Amygdala (tissue), 56 donors: ENCODE measurements at places on chromosomes 7 and 10.

DNA sequence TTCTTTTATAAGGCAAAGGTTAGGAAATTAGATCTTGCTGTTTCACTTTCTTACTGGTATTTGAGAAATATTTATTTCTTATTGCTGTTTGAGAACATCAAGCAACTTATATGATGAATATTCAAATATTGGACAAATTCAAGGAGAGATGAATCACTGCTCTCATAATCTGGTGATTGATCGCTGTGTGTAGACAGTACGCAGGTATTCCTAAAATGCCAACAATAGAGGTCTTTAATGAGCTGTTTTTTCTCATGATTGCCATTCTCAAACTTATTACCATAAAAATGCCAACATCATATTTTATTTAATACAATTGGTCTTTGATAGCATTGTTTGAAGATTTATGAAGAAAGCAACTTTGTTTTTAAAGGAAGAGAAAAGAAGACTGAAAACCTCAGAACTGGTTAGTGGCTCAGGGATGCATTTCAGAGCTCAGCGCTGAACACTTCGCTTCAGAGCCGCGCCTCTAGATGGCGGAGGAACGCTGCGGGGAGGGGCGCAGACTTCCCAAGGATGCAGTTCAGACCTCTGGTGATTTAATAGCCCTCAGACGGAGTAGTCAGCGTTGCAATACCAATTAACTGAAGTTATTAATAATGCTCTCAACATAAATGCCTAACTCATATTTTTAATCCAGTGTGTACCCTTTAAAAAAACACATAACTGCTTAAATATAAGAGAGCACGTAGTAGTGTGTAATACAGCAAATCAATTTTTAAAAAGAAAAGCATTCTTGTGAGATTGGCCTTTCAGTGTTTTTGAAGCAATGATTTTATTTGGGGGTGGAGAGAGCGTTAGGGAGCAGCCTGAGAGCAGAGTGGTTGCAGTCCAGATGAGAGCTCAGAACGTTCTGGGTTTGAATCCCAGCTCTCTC is 38.5 kb upstream of the STEAP4 start:
- no peak for DNase-seq

DNA sequence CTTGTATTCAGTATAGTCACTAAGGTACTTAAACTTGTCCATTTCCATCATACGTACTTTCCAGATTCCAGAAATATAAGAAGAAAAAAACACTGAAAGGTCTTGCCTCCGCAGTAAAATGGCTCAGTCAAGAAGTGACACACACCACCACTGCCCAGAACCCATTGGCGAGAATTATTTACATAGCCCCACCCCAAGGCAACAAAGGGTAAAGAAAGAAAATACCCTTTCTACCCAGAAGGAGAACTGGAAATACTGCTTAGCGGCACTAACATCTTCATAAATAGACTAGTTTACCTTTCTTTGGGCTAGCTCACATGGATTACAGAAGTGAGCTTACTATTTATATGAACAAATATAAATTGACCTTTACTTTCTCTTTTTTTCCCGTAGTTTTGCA is 194.0 kb downstream of the PPP1R9A start:
- no peak for DNase-seq

DNA sequence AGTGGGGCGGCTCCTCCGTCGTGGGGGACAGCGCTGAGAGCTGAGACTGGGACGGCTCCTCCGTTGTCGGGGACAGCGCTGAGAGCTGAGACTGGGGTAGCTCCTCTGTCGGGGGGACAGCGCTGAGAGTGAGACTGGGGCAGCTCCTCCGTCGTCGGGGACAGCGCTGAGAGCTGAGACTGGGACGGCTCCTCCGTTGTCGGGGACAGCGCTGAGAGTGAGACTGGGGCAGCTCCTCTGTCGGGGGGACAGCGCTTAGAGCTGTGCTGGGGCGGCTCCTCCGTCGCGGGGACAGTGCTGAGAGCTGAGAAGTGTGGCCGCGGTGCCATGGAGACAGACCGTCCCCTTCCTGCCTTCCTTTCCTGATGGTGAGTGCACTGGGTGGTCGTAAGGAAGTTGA is 136.4 kb downstream of the DYNC2I1 start:
- DNase-seq = no peak

- DNase-seq = no peak
Observed at GRCh38 chr7:12648704-12649261, 38.6 kb upstream of the ARL4A start.

DNA sequence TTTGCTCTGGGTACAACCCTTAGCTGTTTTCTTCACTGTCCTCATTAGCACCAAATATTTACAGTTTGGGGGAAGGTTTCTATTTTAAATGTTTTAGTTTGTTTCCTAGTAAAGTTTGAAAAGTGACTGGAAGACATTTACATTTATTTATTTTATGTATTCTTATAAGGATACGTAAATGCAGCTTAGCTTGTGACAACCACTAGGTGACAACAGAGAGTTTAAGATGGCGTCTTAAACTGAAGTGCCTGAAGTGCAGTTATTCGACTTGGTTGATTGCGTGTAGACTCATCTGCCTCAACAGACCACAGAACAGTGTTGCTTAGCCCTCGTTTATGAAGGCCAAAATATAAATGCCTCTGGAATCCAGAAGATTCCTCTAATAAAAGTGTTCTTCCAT is 378.2 kb upstream of the MYO3A start:
- DNase-seq = no peak

- DNase-seq = no peak
Observed at GRCh38 chr10:101447477-101447876, 93.5 kb downstream of the BTRC start.

DNA sequence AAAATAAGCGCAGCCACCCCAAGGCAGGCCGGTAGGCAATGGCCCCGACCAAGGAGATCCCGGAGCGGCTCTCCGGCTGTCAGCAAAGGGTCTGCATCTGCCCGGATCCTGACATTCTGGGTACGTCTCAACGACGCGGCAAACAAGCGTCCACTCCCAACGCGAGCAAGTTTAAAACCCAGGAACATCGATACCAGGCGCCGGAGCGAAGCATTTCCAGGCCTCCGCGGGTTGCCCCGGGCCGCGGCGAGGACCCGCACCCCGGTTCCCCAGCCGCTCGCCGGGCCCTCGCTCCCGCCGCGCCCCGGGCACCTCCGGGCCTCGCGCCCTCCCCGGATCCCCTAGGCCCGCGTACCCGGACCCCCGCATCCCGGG is 453 bp downstream of the URGCP start:
- DNase-seq = peak; percentile 25

- DNase-seq = no peak
Observed at GRCh38 chr7:90005836-90006235, 148.4 kb upstream of the STEAP1 start.

GRCh38 chr10:99711129-99711719 is 20.7 kb downstream of the COX15 start:
- DNase-seq = no peak

DNA sequence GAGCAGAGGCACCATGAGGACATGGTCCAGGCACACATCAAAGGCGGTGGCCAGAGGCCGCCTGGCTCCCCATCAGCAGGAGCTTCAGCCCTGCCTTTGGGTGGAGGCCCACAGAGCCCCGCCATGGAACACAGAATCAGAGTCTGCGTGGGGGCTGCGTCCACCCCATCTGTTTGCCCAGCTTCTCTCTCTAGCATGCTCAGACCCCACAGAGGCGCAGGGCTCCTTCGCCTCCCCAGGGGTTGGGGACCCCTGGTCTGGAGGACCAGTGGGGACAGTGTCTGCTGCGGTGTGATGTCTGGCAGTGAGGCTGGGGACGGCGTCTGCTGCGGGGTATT is 321.9 kb downstream of the PTPRN2 start:
- no peak for DNase-seq

GRCh38 chr7:74297516-74298233 is 8.5 kb downstream of the CLIP2 start:
- DNase-seq = no peak

GRCh38 chr7:42227021-42227420 is 10.0 kb downstream of the GLI3 start:
- DNase-seq = no peak

DNA sequence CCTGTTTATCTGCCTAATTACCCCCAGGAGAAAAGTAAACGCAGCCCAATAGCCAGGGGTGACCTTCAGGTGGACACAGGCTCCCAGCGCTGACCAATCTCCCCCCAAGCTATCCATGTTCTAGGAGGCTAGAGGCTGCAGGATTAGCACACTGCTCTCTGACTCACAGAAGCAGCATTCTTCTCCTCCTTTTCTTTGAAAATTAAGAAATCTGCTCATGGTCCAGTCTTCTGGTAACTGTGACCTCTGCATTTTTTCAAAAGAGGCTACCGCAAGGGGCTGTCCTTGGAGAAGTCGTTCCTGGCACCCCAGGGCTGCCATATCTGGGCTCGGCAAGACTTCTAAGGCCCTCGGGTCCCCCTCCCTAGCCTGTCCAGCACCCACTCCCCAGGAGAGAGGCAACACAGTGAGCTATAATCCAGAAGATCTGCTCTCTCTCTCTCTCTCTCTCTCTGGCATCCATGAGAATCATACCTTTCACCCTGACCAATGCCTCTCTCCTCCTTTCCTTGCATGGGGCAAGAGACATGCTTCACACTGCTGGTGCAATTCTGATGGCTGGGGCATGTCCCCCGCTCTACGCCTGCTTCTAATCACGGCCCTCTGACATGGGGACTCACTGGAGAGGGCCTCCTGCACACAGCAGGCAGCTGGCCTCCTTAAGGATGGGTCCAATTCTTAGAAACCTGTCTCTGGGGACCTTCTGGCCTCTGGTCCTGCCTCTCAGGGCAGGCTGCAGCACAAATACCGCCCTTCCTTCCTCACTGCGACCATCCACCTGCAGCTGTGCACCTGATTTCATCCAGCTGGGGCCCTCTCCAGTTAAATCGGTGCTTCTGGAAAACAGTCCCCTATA is 27.3 kb downstream of the ANXA11 start:
- no peak for DNase-seq
